ENCODE measurements at places on chromosomes 1 and 21.

DNA sequence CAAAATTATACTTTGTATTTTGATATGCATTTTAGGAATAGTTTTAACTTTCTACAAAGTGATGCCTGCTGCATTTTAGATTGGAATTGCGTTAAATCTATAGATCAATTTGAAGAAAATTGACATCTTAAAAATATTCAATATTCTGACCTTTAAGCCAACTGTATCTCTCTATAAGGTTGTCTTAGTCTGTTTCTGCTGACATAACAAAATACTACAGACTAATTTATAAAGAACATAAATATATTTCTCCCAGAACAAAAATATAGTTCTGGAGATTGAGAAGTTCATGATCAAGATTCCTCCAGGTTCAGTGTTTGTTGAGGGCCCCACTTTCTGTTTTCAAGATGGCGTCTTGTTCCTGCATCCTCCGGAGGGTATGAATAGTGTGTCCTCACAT, 73.6 kb upstream of the NEGR1 start:
- no peak for DNase-seq

DNA sequence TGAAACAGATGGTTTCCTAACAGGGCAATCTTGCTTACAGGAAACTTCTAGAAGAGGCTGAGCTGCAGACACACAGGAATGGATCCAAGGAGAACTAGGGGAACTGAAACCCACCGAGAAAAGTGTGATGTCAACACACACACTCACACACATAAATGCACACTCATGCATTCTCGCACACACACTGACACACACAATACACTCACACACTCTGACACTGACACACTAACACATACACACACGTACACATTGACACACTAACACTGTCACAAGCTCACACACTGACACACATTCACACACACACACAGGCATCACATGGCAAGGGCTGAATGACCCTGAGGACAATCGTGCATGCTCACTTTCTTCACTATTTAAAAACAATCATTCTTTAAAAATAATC, 142.7 kb downstream of the NPHP4 start:
- DNase-seq, result no peak

- DNase-seq, result no peak
Observed at GRCh38 chr1:54887665-54888071, 673 bp upstream of the DHCR24 start.

GRCh38 chr1:116733476-116734365, 20.5 kb upstream of the CD2 start:
- peak; percentile 20 for DNase-seq

All from stimulated activated CD8-positive, alpha-beta memory T cell treated with anti-CD3 and anti-CD28 coated beads, Interleukin-4, amount 100 ng/mL, for 48 hours (primary cell).